ENCODE measurements at places on chromosomes 16 and 17. TPM values are rescaled to one million over a fixed set of nuclear protein-coding genes. Genes with fewer than 3 reads are reported as not detected.
A peak's percentile ranks its signal among the peaks of the same experiment; 100 is the strongest.

DNA sequence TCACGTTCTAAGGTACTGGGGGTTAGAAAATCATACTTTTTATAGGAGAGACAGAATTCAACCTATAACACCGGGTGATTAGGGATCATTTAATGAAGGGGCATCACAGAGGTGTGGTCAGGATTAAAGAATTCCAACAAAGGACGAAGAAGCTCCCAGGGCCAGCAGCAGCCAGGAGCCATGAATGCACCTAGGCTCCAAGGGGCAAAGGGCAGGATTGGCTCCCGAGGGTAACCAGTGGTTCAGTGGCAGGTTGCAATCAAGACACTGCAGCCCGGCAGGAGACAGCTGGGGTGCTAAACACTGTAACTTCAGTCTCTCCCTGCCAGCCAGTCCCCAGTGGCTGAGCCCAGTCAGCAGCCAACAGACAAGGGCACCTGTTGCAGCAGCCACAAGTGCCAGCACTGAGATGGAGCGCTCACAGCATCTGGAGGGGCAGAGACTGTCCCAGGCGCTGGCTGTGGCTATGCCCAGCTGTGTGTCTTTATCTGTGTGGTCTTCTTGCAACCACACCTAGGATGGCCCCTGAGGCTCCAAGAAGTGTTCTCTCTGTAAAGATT is 23.9 kb downstream of the DHRS7C start:
- H3K27ac ChIP-seq: no peak overlapping the region
- H3K27me3 ChIP-seq: peaks cover 2% of the 10 kb centered on the region
- H3K36me3 ChIP-seq: no peaks in the 10 kb centered on the region
- H3K4me1 ChIP-seq: no peaks in the 10 kb centered on the region
- no peak overlapping the region for H3K4me3 ChIP-seq

The CES3 gene
- 1.5 TPM for total RNA-seq

GRCh38 chr16:31268891-31269290 is 9.1 kb downstream of the ITGAM start:
- no peak for DNase-seq
- H3K4me3 ChIP-seq: no peak overlapping the region
- no peak overlapping the region for H3K27ac ChIP-seq
- H3K27me3 ChIP-seq: no peaks in the 10 kb centered on the region
- H3K36me3 ChIP-seq: no peaks in the 10 kb centered on the region

The KRT32 gene
- not detected for total RNA-seq

GRCh38 chr16:59593194-59593661 is 859.1 kb upstream of the GOT2 start:
- H3K4me3 ChIP-seq: no peak overlapping the region
- H3K27me3 ChIP-seq: no peaks in the 10 kb centered on the region
- H3K36me3 ChIP-seq: no peaks in the 10 kb centered on the region
- H3K4me1 ChIP-seq: peaks cover 9% of the 10 kb centered on the region

- no peaks in the 10 kb centered on the region for H3K27me3 ChIP-seq
- H3K4me3 ChIP-seq: peak overlapping the region; percentile 70
- peak overlapping the region; percentile 80 for H3K27ac ChIP-seq
Observed at GRCh38 chr16:4616047-4616811, 1.5 kb upstream of the UBALD1 start.

DNA sequence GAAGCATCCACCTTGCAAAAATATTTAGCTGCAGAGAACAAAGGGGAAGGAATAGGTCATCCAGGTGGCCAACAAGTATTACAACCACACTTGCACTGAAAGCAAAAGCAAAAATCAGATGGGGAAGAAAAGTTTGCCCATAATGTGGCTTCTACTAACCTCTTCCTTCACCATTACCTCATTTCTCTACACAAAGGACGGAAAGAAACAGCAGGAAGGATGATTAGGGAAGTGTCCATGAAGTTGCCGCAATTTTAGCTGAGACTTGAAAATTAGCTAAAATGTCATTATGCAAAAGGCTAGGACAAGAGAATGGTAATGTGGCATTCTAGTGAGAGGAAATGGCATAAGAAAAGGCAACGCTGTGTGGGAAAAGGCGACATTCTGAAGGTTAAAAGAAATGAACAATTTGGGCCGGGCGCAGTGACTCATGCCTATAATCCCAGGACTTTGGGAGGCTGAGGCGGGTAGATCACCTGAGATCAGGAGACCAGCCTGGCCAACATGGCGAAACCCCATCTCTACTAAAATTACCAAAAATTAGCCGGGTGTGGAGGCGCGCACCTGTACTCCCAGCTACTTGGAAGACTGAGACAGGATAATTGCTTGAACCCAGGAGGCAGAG is 13.7 kb downstream of the KANSL1 start:
- H3K4me1 ChIP-seq: peaks cover 9% of the 10 kb centered on the region
- no peak overlapping the region for H3K4me3 ChIP-seq
- DNase-seq: no peak
- H3K27me3 ChIP-seq: no peaks in the 10 kb centered on the region
- no peaks in the 10 kb centered on the region for H3K36me3 ChIP-seq
- no peak overlapping the region for H3K27ac ChIP-seq

DNA sequence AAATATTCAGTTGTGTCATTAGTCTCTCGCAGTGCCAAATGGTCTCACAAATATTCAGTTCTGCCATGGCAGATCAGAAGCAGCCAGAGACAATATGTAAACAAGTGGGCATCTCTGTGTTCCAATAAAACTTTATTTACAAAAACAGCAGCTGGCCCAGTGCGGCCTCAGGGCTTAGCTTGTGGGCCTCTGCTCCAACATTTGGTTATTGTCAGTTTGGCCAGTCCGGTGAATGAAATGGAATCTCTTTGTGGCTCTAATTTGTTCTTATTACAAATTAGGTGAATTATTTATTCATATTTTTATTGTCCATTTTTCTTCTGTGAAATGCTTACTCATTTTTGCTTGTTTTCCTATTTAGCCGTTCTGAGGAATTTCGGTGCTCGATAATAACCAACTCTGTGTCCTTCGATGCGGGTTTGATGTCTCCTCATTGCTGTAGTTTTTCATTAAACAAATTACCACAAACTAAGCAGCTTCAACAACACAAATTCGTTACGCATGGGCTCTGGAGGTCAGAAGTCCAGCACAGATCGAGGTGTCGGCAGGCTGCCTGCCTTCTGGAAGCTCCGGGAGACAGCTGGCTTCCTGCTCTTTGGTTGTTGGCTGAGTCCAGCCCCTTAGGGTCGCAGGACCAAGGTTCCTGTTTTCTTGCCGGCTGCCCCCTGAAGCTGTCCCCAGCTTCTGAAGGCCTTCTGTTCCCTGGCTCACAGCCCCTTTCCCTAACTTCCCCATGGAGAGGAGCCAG is 4.1 kb upstream of the SLC38A10 start:
- H3K4me3 ChIP-seq: no peak overlapping the region
- DNase-seq: no peak
- H3K27me3 ChIP-seq: no peaks in the 10 kb centered on the region

DNA sequence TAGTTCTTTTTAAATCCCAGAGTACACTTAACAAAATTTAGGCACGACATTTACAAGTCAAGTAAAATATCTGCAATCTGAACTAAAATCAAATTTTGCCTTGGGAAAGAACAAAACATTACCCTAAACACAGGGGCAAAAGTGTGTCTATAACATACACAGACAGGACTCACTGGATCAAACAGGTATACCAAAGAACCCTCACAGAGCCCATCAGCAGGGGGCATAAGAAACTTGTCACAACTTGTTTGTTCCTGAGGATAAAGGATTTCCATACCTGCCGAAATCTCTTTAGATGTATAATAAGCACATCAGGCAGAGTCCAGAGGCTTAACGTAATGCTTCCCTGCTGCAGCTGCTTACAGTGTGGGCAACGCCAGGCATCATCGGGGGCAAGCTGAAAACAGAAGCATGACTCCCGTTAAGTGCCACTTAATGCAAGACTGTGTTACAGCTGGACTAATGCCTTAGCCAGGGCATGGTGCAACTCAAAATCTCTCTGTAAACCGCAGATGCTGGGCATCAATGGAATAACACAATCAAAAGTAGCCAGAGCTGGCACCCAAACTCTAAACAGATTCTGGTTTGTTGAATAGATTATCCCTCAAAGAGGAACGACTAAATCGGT is 67.0 kb downstream of the USP31 start:
- peak overlapping the region; percentile 65 for H3K27ac ChIP-seq
- DNase-seq: no peak
- H3K4me1 ChIP-seq: peaks cover 20% of the 10 kb centered on the region
- no peaks in the 10 kb centered on the region for H3K27me3 ChIP-seq
- peaks cover 2% of the 10 kb centered on the region for H3K36me3 ChIP-seq

The TMC7 gene
- total RNA-seq: 4.7 TPM

GRCh38 chr16:27304881-27305745 is 8.7 kb upstream of the IL4R start:
- H3K27me3 ChIP-seq: no peaks in the 10 kb centered on the region
- no peak for DNase-seq
- no peak overlapping the region for H3K27ac ChIP-seq
- H3K4me1 ChIP-seq: no peaks in the 10 kb centered on the region
- no peak overlapping the region for H3K4me3 ChIP-seq
- no peaks in the 10 kb centered on the region for H3K36me3 ChIP-seq

The HOXB9 gene
- 0.10 TPM for total RNA-seq

The TPSB2 gene
- not detected for total RNA-seq

GRCh38 chr16:20928774-20929411 is 28.3 kb downstream of the LYRM1 start:
- H3K27ac ChIP-seq: no peak overlapping the region
- H3K4me1 ChIP-seq: no peaks in the 10 kb centered on the region
- no peak overlapping the region for H3K4me3 ChIP-seq
- H3K36me3 ChIP-seq: no peaks in the 10 kb centered on the region

- H3K4me1 ChIP-seq: peaks cover 12% of the 10 kb centered on the region
- no peak for DNase-seq
- H3K27me3 ChIP-seq: peaks cover 12% of the 10 kb centered on the region
- no peak overlapping the region for H3K4me3 ChIP-seq
- no peak overlapping the region for H3K27ac ChIP-seq
Observed at GRCh38 chr17:45703348-45703747, 80.8 kb upstream of the CRHR1 start.

DNA sequence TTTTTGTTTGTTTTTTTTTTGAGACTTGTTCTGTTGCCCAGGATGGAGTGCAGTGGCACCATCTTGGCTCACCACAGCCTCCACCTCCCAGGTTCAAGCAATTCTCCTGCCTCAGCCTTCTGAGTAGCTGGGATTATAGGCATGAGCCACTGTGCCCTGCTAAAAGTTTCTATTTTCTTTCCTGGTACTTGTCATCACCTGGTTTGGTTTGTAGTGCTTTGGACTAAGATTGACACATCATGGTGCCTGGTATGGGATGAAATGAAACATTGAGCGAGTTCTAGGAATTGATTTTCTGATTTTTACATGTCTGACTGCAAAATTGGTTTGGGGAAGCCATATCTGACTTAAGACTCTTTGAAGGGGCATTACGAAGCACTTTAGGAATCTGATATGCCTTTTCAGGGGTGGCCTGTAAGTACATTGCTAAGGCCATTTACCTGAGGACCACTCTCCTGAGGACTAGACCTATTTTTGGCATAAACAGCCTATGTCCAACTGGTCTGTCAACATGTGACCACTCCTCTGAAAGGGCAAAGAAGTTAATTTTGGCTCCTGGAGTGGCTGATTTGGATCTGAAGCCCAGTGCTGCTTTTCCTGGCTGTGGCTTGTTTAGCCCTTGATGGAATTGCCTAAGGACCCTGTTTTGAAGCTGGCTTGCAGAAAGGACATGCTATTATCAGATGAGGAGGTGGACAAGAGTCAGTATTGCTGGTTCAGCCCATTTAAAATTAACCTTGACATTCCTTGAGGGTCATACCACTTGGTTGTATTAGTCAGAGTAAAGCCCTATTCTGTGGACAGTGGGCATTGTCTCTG is 18.4 kb upstream of the TBKBP1 start:
- no peaks in the 10 kb centered on the region for H3K27me3 ChIP-seq
- H3K4me3 ChIP-seq: no peak overlapping the region
- no peak overlapping the region for H3K27ac ChIP-seq
- peaks cover 84% of the 10 kb centered on the region for H3K36me3 ChIP-seq
- no peak for DNase-seq
- H3K4me1 ChIP-seq: no peaks in the 10 kb centered on the region

DNA sequence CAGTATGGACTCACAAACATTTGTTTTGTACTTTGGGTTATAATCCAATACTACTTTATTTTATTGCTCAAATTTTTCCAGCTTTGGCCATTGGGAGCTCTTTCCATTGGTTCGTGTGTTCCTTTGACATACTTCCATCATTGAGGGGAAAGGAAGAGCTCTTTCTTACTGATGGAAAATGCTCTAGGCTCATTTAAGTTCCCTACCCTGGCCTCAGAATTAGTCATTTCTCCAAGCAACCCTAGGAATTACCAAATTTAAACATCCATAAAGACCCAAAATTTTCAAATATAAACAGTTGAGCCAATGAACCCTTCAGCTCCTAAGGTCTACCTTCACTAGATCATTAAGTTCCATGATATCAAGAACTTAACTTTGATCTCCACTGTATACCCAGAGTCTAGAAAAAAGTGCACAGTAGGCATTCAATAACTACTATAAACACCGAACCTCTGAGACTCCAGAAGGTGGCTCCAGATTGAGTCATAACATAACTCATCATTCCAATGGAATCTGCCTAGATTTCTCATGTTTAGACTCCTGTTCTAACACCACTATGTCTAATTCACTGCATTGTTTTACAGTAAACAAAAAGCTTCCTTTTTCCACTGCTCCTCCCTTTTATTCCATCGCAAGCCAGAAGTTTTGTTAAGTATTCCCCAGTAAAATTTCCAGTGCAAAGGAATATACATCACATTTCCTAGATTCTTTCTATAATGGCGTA is 39.0 kb downstream of the SMURF2 start:
- H3K4me3 ChIP-seq: no peak overlapping the region
- peaks cover 29% of the 10 kb centered on the region for H3K4me1 ChIP-seq
- DNase-seq: peak; percentile 92
- peak overlapping the region; percentile 61 for H3K27ac ChIP-seq

DNA sequence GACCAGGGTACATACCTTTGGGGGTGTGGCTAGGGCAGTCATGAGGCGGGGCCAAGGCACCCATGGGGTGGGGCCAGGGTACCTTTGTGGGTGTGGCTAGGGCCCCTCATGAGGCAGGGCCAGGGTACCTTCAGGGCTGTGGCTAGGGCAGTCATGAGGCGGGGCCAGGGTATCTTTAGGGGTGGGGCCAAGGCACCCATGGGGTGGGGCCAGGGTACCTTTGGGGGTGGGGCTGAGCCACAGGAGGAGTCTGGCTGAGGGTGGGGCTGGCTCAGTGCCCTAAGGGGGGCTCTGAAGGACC is 3.5 kb downstream of the GNG13 start:
- peaks cover 15% of the 10 kb centered on the region for H3K27me3 ChIP-seq
- no peaks in the 10 kb centered on the region for H3K4me1 ChIP-seq
- no peaks in the 10 kb centered on the region for H3K36me3 ChIP-seq

DNA sequence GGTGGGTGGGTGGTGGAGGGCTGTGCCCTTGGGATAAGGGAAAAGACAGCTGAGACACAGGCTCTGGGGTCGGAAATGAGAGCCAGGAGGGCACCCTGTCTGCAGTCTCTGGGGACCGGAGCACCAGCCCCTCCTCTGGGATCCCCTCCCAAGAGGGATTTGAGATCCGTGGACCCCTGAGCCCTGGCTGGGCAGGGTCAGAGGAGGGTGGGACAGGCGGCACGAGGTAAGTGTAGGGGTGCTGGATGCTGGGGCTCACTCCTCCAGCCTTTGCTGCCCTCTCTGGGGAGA is 425 bp downstream of the SGSH start:
- no peak for DNase-seq
- H3K4me3 ChIP-seq: peak overlapping the region; percentile 58
- no peaks in the 10 kb centered on the region for H3K36me3 ChIP-seq
- H3K27me3 ChIP-seq: no peaks in the 10 kb centered on the region

GRCh38 chr17:31918701-31919128 is 17.2 kb upstream of the UTP6 start:
- H3K4me3 ChIP-seq: no peak overlapping the region
- no peaks in the 10 kb centered on the region for H3K27me3 ChIP-seq
- no peaks in the 10 kb centered on the region for H3K36me3 ChIP-seq
- no peak for DNase-seq

The KCNG4 gene
- not detected for total RNA-seq

The SOX8 gene
- 0.98 TPM for total RNA-seq

The EPN3 gene
- 1.7 TPM for total RNA-seq

The UNC45B gene
- total RNA-seq: not detected
